ENCODE measurements at places on chromosomes 11 and 22. TPM values are rescaled to one million over a fixed set of nuclear protein-coding genes. Genes with fewer than 3 reads are reported as not detected.

GRCh38 chr22:30806391-30806861 is 111.8 kb downstream of the OSBP2 start:
- no peak for DNase-seq

Gene NLRP14
- not detected for total RNA-seq

GRCh38 chr11:17423533-17424310 is 35.3 kb upstream of the KCNJ11 start:
- no peak for DNase-seq

Gene TRIM49
- total RNA-seq = not detected

Gene ANGPTL5
- total RNA-seq = 0.83 TPM

GRCh38 chr11:36013950-36014897 is 70.4 kb downstream of the LDLRAD3 start:
- DNase-seq = no peak

- DNase-seq = no peak
These were observed 111.3 kb downstream of the SLC17A6 start for GRCh38 chr11:22449441-22449840.

Gene SYT12
- not detected for total RNA-seq

DNA sequence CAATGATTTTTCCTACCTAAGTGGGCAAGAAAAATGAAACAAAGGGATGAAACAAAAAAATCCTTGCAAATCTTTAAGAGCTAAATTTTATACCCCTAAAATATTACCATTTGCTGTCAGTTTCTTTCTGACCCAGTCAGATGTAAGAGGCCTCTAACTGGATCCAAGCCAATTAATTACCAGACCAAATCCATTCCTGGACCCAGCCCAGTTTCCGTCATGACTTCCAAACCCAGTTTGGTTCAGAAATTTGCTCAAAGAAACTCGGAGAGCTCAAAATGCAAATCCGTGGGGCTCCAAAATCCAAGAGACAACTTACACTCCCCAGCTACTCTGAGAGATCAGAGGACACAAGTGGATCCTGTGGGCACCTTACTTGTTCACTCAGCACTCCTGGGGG is 46.8 kb downstream of the TRIM44 start:
- DNase-seq = no peak

- no peak for DNase-seq
These were observed 83.4 kb downstream of the MRTFA start for GRCh38 chr22:40553014-40553554.

GRCh38 chr11:3022300-3022967 is 30.3 kb upstream of the NAP1L4 start:
- no peak for DNase-seq

Gene GAL3ST1
- total RNA-seq = 1.8 TPM

- no peak for DNase-seq
These were observed 13.8 kb downstream of the TSPAN32 start for GRCh38 chr11:2315395-2316168.

Gene APOL3
- 59.5 TPM for total RNA-seq

- no peak for DNase-seq
These were observed 625.2 kb downstream of the CNTN5 start for GRCh38 chr11:99645934-99646333.

Gene GSTT2
- 1.1 TPM for total RNA-seq

- no peak for DNase-seq
These were observed at the start of gene LARGE2 for GRCh38 chr11:45922425-45923082. Gene LARGE2 (plus strand): TSS chr11:45922656. CDS start chr11:45922883, 227 bp downstream.

All from esophagus muscularis mucosa (tissue), 4 donors.